ENCODE measurements at places on chromosomes 13 and 19. TPM values are rescaled to one million over a fixed set of nuclear protein-coding genes. Genes with fewer than 3 reads are reported as not detected.

DIRAS1 gene
- 3.2 TPM for total RNA-seq

TEKTIP1 gene
- not detected for total RNA-seq

ZNF761 gene
- 7.9 TPM for total RNA-seq

RAB3A gene
- 0.93 TPM for total RNA-seq

ADGRE1 gene
- total RNA-seq: 4.7 TPM

ZFP14 gene
- total RNA-seq: 2.2 TPM

SPRED3 gene
- 3.2 TPM for total RNA-seq

GFY gene
- 0.17 TPM for total RNA-seq

NCR1 gene
- not detected for total RNA-seq

ZNF814 gene
- 1.9 TPM for total RNA-seq

ZNF765 gene
- 4.9 TPM for total RNA-seq

CEACAM16 gene
- 0.11 TPM for total RNA-seq

KL gene
- total RNA-seq: 0.06 TPM

LYL1 gene
- total RNA-seq: 0.69 TPM

AKT1S1 gene
- total RNA-seq: 114 TPM

GPC5 gene
- not detected for total RNA-seq

ZNF726 gene
- total RNA-seq: 0.45 TPM

OR7D2 gene
- not detected for total RNA-seq

DHRS12 gene
- 5.1 TPM for total RNA-seq

SMIM44 gene
- total RNA-seq: not detected

ZSCAN4 gene
- not detected for total RNA-seq

LILRA1 gene
- total RNA-seq: not detected

SULT2A1 gene
- not detected for total RNA-seq
